ENCODE measurements at places on chromosomes 13 and 19.

DNA sequence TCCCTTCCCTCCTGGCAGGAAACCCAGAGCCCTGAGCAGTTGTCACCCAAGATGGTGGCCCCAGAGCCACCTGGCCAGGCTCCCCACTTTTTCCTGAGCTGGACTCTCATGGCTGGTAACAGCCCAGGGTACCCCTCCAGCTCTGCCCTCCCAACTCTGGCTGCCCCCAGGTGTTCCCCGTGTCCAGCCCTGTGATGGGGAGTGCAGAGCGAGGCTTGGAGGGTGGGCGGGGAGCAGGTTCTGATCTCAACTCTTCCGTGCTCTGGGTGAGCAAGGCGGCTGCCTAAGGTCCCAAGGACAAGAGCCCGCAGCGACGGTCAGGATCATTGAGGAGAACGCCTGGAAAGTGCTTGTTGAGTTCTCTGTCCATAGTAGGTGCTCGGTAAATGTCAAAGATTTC, 54.7 kb upstream of the GAS6 start:
- no peak for DNase-seq

GRCh38 chr19:35284153-35285094, 2.1 kb downstream of the HAMP start:
- no peak for DNase-seq

GRCh38 chr13:91189506-91189905, 158.0 kb upstream of the MIR17HG start:
- DNase-seq = no peak

DNA sequence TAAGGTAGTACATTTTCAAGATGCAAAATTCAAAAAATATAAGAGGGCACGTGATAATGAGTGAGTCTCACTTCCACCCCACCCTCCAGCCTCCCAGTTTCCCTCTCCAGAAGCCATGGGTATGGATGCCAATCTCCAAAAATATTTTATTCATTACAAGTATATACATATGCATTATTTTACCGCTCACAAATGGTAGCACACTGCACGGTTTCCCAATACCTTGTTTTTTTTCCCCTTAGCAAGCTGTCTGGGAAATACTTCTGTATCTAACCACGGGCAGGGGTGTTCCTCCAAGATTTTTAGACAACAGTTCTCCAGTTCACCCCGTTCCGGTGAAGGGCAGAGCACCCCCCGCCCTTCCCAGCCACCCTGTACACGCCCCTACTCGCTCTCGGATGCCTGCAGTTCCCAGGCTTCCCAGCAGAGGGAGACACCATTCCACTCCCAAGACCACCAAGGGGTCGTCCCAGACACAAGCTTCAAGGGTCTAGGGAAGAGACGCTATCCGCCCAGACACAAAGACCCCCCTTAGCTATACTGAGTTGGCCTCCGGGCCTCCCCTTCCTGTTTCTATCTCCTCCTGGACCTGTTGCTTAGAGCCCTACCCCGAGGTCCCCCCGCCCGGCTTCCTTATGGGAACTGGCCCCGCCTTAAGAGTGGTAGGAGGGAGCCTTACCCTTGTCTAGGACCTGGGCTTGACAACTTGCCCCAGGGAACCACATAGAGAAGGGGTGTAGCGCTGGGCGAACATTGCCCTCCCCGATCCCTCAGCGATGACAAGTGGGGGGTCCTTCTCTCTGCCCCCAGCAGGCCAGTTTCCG, 1.1 kb upstream of the FXYD3 start:
- DNase-seq = peak; percentile 54

- DNase-seq = peak; percentile 8
These were observed 8.9 kb downstream of the IGFL3 start for GRCh38 chr19:46115396-46116106.

DNA sequence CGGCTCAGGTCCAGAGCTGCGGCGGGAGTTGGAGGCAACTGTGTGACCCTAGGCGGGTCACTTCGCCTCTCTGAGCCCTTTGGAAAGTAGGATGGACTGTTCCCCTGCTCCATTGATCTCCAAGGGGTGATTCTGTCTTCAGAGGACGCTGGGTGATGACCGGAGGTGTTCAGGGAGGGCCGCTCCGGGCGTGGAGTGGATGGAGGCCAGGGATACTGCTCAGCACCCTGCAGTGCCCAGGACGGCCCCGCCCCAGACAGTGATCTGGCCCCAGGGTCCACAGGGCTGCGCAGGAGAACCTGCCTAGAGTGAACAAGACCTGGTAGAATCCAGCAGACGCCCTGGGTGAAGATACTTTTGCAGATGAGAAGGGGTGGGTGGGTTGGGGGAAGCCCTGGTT, 7.0 kb downstream of the NCLN start:
- DNase-seq = no peak

DNA sequence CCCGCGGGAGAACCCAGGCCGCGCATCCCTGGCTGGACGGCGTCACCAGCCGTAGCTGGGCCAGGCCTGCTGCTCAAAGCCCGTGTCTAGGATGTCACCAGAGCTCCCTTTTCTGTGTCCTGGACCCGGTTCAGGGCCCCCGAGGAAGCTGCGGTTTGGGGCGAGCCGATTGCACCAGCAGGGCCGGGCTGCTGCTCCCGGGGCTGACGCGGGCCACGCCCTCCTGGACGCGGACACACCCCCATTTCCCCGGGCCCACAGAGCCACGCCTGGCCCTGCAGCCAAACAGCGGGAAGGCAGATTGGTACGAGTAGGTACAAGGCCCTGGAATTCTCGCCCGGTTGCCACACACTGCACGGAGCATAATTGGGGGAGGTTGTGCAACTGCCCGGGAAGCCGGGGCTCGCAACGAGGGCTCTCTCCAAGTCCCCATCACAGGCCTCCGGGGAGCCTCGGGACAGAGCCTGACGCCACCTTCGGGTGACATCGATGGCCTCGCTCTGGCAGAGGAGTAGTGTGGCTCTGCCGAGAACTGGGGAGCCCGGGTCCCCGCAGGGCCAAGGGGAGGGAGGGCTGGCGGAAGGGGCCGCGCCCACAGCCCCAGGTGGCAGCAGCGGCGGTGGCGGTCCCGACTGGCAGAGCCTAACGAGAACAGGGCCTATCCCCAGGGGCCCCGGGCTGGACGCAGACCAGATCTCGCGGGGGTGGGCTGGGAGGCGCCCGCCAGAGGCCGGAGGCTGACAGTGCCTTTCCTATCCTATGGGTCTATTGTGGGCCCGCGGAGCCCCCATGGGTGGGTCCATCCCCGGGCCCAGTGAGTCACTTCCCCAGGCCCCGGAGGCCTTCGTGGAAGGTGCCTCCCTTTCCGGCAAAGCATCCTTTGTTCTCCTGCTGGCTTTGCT, 23.5 kb downstream of the KCTD15 start:
- peak; percentile 47 for DNase-seq

DNA sequence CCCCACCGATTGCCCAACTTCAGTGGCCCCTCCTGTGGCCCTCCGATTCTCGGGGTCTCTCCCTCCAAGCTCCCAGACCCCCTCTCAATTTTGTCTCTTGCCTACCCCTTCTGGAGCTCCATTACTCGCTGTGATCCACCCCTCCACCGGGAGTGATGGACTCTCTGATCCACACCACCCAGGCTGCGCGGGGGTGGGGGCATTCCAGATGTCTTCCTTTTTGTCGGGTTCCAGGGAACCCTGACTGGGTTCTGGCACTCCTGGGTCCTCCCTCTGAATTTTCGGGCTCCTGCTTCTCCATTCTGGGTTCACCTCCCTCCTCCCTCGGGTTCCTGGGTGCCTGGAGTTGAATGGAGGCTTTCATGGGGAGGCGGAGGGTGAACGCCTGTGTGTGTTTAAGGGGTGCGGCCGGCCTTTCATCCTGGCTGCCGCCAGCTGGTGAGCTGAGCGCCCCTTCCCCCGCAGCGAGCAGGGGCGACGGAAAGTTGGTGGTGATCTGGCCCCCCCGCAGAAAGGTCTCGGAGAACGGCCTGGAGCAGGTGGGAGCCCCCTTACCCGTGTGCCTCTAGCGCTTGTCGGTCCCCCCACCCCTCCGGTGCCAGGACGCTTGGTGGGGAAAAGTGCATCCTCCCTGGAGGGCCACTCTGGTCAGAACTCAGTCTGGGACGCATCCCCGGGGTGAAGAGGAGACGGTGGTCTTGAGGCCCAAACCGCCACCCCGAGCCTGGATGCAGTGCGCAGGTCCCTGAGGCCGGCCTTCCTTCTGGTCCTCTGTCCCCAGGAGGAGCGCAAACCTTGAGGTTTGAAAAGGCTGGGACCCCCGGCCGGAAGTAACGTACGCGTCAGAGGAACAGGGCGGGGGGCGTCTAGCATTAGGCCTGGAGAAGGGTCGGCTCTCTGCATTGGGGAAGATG, 1.6 kb downstream of the MISP3 start:
- DNase-seq = no peak
